ENCODE measurements at places on chromosomes 1 and 21.

DNA sequence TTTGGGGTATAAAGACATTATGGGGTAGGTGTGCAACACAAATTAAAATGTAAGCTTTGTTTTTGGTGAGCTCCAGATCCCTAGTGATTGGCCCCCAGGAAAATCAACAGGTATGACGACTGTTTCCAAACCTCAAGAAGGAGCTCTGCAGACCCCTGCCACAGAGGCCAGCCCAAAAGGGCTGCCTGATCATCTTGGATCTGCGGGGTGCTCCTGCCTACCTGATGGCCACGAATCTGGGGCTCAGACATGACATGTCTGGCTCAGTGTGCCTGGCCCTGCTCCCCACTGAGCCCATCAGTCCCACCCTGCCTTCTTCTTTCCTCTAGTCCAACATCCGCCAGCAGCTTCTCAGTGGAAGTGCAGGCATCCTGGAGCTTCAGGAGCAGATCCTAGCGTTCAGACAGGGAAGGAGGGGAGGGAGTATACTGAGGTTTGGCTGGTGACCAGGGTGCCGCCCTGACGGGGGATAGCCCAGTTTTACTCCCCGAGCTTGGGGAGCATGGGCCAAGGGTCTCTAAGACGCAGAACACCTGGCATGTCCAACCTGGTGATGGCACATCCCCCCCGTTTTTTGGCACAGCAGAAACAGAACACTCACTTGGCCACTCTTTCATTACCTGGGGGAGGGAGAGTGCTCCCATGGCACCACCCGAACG, 31.8 kb downstream of the ZNF496 start:
- no peak for DNase-seq

- no peak for DNase-seq
Observed at GRCh38 chr1:233244183-233244582, 51.3 kb downstream of the PCNX2 start.

GRCh38 chr1:70902211-70902610, 145.4 kb downstream of the PTGER3 start:
- DNase-seq = no peak

DNA sequence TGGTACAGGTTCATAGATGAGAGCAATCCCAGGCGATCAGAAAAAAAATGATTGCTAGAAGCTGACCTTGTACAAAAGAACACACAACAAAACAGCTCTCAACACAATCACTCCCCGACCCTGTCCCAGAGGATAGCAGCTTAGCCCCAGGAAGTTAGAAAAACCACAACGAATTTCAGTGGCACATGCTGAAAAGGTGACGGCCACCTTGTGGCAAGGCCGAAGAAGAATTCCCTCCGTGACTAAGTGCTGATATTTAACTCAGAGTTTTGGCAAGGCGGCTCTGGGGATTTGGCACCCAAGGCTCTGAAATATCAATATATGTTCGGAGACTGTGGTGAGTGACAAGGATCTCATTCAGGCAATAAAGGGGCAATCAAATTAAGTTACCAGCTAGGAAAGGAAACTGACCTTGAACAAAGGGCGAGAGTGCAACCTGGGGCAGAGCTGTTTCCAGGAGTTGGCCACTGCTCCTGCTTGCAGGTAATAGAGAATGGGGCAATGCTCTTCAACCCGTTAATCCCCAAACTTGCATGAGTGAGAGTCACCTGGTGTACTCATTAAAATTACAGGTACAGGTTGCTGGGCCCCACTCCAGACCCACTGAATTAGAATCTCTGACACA, 96.2 kb downstream of the BEND5 start:
- no peak for DNase-seq

GRCh38 chr1:9010781-9011323, 15.4 kb downstream of the SLC2A7 start:
- no peak for DNase-seq

- DNase-seq = no peak
Observed at GRCh38 chr1:71533950-71534349, 453.1 kb upstream of the ZRANB2 start.

DNA sequence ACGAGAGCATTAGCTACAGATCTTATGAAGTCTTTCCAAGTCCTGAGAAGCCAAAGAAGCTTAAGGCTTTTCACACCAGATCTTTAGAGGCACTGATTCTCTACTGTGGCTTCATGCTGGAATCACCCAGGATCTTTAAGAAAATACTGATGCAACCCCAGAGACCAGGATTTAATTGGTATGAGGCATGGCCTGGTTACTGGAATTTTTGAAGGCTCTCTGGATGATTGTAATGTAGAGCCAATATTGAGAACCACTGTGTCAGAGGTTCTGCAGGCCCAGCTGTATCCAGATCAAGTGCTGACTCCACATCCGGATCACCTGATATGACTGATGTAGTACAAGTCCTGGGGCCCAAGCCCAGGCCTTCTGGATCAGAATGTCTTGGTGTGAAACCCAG, 105.7 kb downstream of the PLPPR5 start:
- DNase-seq = no peak

DNA sequence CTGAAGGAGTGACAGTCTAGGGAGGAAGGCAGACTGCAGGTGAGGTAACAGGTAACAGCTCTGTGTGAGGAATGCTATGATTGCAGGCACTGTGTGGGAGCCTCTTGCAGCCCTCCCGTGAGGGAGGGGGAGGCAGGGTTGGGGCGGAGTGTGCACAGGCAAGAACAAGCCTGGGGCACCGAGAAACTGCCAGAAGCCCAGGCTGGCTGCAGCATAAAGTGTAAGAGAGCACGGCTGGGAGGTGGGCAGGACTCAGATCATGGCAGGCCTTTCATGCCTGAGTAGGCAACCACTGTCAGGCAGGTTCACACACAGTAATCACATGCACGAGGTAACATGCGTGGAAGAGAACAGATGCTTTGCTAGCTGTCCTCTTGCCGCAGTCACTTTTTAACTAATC, 11.3 kb upstream of the RHEX start:
- DNase-seq = no peak

GRCh38 chr1:161816201-161816600, 50.1 kb downstream of the ATF6 start:
- no peak for DNase-seq

- DNase-seq = no peak
Observed at GRCh38 chr1:44786138-44786840, 1.7 kb downstream of the BEST4 start.

DNA sequence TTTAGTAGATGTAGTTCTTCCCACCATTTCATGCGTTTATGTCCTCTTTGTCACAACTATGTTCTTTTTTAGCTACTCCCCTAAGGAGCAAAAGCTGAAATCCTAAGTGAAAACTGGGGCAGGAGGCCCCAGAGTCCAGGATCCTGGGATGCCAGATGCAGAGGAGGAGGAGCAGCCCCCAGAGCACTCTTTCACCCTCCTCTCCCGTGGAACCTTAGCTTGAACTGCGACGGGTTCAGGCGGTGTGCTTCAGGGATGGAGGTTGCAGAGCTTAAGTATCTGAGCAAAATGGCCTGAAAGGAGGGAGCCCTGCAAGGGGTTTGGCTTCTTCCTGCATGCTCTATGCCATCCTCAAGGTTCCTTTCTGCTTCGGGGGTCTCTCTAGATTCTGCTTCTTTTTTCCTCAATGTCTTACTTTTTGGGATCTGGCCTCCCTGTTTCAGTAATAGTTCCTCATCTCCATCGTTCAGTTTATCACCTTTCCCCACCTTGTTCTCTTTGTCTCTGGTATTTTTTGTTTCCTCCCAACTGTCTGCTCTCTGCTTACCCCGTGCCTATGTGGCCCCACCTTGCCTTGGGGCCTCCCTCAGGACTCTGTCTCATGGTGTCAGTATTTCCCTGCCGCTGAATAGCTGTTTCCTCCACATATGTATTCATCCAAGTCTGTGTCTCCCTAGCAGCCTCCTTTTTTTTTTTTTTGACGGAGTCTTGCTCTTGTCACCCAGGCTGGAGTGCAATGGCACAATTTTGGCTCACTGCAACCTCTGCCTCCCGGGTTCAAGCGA, 2.7 kb upstream of the NHLH1 start:
- no peak for DNase-seq

- DNase-seq = no peak
Observed at GRCh38 chr1:27058966-27059669, 46.5 kb upstream of the TENT5B start.

GRCh38 chr21:44013380-44014088, 1.4 kb downstream of the TRAPPC10 start:
- no peak for DNase-seq

DNA sequence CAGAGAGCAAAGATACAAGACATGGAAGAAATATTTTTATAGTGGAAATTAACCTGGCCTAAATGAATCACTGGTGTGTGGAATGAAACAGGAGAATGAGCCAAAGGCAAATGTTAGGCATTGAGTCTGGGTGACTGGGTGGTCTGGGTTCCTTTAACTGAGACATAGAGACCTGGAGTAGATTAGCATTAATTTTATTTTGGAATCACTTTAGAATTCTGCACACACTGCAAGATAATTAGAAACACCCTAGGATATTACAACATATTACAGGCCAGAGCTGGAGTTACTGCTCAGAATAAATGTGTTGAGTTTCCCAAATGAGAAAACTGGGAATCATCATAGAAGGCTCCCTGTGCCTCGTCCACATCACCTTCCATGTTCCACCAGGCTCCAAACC, 85.5 kb downstream of the PLPPR5 start:
- no peak for DNase-seq

DNA sequence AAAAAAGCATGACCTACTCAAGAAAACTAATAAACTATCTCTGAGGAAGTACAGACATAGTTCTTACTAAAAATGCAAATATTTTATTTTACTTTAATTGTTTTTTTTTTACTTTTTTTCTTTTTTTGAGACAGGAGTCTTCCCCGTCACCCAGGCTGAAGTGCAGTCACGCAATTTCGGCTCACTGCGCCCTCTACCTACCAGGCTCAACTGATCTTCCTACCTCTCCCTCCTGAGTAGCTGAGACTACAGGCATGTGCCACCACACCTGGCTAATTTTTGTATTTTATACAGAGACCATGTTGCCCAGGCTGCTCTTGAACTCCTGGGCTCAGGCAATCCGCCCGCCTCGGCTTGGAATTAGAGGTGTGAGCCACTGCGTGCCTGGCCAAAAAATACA, 1263.1 kb downstream of the KCNT2 start:
- DNase-seq = no peak

- DNase-seq = no peak
Observed at GRCh38 chr1:212190169-212190568, 95.0 kb upstream of the PPP2R5A start.

DNA sequence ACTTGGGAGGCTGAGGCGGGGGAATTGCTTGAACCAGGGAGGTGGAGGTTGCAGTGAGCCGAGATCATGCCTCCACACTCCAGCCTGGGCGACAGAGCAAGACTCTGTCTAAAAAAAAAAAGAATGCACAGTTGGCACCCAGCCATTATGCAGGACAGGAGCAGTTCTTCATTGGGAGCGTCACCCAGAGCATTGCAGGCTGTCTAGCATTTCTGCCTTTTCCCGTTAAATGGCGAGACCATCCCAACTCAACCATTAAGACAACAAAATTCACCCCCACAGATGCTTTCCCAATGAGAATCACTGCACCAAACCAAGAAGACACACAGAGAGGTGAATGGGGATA, 105.8 kb downstream of the EDEM3 start:
- DNase-seq = no peak

GRCh38 chr1:150976879-150977694, 2.5 kb upstream of the CERS2 start:
- no peak for DNase-seq

GRCh38 chr1:147738129-147738528, 22.3 kb downstream of the GJA5 start:
- DNase-seq = no peak

DNA sequence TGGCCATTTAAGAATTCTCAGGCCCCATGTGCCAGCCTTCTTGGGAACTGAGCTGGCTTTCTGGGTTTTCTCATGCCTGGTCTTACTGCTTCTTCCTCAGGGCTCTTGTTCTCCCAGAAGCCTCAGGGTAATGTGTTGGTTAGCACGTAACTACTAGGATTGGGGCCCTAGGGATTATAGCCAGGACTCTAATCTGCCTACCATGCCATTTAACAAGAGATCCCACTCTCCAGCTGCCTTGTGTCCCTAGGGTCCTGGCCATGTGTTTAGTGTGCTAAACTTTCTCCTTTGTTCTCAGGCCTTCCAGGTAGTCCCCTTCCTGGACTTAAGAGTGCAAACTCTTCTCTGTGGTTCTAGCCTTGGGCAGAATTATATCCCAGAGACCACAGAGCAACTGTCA, 2.2 kb upstream of the SH3BGRL3 start:
- no peak for DNase-seq

DNA sequence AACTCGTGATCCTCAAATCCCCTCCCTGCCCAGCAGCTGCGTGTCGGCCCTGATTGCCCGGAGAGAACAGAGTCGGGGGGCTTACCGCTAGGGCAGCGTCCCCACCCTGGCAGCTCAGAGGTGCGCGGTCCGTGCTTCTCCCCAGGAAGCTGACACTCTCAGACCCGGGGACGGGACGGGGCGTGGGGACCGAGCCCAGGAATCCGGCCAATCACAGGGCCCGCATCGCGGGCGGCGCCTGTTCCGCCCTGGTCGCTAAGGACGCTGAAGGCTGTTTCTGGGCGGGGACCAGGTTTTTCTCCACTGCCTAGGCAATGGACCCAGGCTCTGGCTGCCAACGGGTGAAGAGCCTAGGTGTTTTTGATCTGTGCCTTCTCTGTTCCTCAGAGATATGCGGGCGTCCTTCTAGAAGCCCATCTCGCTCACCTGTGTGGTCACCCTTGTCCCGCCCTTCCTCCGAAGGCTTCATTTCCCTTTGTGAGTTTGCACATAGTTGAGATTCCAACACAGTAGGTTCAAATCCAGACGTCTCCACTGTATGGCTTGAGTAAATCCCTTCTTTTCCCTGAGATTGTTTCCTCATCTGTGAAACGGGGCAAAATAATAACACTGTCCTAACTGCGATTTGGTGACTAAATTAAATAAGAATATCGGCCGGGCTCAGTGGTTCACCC, at the start of gene C1orf87:
Gene C1orf87, minus strand, starts transcription at position 166 of the 674 bp plus-strand sequence. CDS start 1,127 bp downstream, outside the sequence.
- DNase-seq = no peak

DNA sequence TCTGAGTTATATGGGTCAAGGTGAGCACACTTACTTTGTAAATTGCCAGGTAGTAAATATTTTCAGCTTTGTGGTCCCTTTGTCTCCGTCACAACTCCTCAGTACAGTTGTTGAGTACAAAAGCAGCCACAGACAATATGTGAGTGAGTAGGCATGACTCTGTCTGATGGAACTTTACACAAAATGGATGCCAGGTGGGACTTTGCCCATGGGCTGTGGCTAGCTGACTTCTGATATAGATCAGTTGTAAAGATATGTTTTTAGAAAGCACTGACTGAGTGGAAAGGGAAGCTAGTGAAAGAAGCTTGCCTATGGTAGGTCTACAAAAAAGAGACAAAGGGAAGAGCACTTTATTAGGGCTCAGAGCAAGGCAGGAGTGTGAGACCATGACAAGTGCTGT, 23.1 kb upstream of the IGSF5 start:
- no peak for DNase-seq

- peak; percentile 93 for DNase-seq
Observed at GRCh38 chr1:215793180-215793579, 226.1 kb downstream of the KCTD3 start.

All from HS-5 (cell line).